ENCODE measurements at places on chromosomes 13 and 19. TPM values are rescaled to one million over a fixed set of nuclear protein-coding genes. Genes with fewer than 3 reads are reported as not detected.

DNA sequence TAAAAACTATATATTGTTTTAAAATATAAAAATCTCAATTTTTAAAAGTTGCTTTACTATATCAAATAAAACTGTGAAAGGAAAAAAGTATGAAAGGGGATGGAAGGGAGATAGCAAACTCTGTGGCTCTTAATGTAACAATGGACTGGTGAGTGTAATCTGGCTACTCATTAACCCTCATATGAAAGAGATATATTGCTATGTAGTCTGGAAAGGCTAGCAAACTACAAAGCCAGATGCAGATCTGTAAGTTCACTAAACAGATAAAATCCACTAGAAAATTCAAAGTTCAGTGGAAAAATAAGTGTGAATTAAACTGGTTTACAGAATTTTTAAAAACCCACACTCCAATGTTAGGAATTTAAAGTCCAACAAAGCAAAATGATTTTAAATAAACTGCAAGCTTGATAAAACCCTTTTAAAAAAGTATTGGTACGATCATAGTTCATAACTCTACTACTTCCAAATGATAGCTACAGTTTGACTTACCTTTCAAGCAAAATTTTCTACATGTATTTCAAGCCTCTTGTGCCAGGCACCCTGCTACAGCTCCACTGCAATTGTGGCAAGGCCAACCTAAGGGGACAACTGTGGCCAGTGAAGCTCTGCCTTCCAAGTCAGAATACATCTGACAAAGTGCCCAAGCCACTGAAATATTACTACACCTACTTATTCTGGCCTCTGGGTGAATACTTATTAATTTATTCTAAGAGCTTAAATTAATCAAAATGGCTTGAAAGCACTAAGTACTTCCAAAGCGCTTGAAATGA, 647 bp upstream of the ELF1 start:
- DNase-seq, result no peak

- no peak for DNase-seq
These were observed 58.0 kb downstream of the TPT1 start for GRCh38 chr13:45282994-45283393.

GRCh38 chr13:33026489-33027152, 10.4 kb downstream of the KL start:
- DNase-seq, result no peak

The FXYD5 gene
- total RNA-seq, result 125 TPM

- no peak for DNase-seq
These were observed 3.3 kb upstream of the USP12 start for GRCh38 chr13:27174766-27175455.

GRCh38 chr13:20776751-20777150, 3.0 kb upstream of the EEF1AKMT1 start:
- no peak for DNase-seq

Data from activated B cell treated with CpG ODN at 0.5 μM for 24 hours (primary cell).